ENCODE measurements at places on chromosomes 7 and 10. TPM values are rescaled to one million over a fixed set of nuclear protein-coding genes. Genes with fewer than 3 reads are reported as not detected.

The IGF2BP3 gene
- 165 TPM for total RNA-seq

The NUDT13 gene
- 2.0 TPM for total RNA-seq

The PGAM2 gene
- total RNA-seq: 2.4 TPM

DNA sequence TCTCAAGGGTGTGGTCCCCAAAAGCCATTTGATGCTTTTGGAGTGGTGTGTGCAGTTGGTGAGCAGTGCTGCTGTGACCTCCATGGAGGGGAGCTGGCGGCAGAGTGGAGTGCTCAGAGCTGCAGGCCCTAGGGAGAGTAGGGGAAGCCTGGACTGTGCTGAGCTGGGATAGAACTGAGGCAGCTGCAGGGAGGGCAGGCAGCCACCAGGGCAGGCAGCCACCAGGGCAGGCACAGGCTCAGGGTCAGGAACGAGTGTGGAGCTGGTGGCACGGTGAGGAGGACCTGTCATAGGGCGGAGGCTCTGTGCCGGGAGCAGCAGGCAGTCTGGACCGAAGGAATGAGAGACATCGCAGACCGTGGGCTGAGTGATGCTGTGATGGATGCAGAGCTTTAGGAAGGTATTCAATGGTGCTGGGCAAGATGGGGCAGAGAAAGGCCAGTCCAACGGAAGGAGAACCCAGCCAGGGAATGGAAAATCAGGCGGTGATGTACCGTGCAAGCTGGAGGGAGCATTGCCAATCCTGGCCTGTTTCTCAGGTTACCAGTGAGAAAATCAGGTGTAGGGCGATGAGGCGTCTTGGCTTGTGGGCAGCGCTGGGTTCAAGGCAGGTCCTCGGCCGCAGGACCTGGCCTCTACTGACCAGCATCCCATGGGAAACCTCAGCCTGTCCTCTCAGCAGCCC is 152.6 kb downstream of the CAMK1D start:
- peaks cover 44% of the 10 kb centered on the region for H3K4me1 ChIP-seq
- DNase-seq: no peak
- H3K4me3 ChIP-seq: no peak overlapping the region
- no peak overlapping the region for H3K27ac ChIP-seq

GRCh38 chr10:3757638-3758490 is 27.1 kb downstream of the KLF6 start:
- peaks cover 21% of the 10 kb centered on the region for H3K4me1 ChIP-seq
- H3K27ac ChIP-seq: no peak overlapping the region
- H3K36me3 ChIP-seq: no peaks in the 10 kb centered on the region

DNA sequence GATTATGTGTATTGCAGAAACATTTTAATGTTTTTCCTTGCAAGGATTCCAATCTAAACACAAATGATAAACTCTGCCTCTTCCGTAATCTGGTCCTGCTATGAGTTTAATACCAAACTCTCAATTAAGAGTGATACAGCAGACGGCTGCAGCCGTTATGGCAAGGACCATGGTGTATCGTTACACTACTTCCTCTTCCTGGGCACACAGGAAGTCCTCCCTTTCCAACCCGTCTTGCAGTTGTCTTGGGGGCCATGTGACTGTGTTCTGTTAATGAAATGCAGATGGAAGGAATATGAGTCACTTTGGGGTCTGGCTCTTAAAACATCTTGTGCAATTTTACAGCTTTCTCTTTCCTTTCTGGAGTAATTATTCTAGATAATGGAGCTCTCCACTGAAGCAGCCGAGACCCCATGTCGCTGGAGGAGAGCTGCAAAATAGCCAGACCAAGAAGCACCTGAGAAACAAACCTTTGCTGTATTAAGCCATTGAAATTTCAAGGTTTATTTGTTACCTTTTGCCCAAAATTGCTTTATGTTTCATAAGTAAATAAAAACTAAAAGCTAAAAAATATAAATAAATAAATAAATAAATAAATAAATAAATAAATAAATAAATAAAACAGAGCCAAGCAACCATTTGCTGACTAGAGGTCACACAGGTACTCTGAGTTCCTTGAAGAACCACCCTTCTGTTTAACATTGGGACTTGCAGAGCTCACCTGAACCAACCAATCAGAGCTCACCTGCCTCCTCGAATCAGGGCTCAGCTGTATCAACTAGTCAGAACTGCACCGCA is 74.7 kb downstream of the FRMPD2 start:
- no peak for DNase-seq
- H3K4me1 ChIP-seq: no peaks in the 10 kb centered on the region
- no peaks in the 10 kb centered on the region for H3K27me3 ChIP-seq
